ENCODE measurements at places on chromosomes 13 and 19. TPM values are rescaled to one million over a fixed set of nuclear protein-coding genes. Genes with fewer than 3 reads are reported as not detected.

PIP5K1C gene
- total RNA-seq, result 42.2 TPM

AP1M2 gene
- 36.5 TPM for total RNA-seq

METTL21C gene
- not detected for total RNA-seq

GTF3A gene
- total RNA-seq, result 124 TPM

ZNF793 gene
- total RNA-seq, result 4.8 TPM

PRX gene
- total RNA-seq, result 20.0 TPM

ZNF350 gene
- 12.5 TPM for total RNA-seq

RFPL4A gene
- not detected for total RNA-seq

PLVAP gene
- total RNA-seq, result 21.9 TPM

ABHD13 gene
- total RNA-seq, result 9.7 TPM

C19orf53 gene
- 77.0 TPM for total RNA-seq

ZNF723 gene
- total RNA-seq, result not detected

EFNA2 gene
- 0.52 TPM for total RNA-seq

CYP2A6 gene
- 0.31 TPM for total RNA-seq

Data from left lung (tissue), 14 donors.